CD8-positive, alpha-beta memory T cell (primary cell): ENCODE measurements at places on chromosomes 3 and 15.

- DNase-seq, result no peak
These were observed 117.7 kb upstream of the TP63 start for GRCh38 chr3:189513281-189514117.

- DNase-seq, result no peak
These were observed 19.9 kb upstream of the EBLN2 start for GRCh38 chr3:73041537-73041936.

DNA sequence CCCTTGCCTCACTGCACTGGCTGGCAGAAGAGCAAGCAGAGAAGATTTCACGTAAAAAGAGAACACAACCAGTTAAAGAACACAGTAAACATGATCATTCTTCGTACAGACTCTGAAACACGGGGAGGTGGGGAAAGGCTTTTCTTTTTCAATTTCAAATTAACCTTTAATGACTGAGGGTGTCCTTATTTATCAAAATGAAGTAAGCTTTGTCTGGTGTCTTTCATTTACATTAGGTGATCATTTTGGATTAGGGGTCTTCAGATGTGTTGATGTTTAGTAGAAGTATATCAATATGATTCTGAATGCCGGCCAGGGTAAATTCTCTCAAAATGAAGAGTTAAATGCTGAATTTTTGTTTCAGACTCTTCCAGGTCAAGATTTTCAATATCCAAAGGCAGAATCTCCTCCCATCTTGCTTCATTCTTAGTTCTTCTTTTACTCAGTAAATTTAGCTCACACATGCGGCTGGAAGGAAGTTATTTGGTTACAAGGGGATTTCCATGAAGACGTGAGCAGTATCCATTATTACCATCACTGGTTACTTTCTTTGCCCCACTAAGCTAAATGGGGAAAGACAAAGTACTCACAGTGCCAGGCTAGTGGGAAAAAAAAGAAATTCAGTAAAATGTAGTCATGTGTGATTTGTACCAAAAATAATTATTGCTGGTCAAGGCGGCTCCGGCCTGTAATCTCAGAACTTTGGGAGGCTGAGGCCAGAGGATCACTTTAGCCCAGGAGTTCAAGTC, 272.2 kb upstream of the NR2F2 start:
- no peak for DNase-seq

DNA sequence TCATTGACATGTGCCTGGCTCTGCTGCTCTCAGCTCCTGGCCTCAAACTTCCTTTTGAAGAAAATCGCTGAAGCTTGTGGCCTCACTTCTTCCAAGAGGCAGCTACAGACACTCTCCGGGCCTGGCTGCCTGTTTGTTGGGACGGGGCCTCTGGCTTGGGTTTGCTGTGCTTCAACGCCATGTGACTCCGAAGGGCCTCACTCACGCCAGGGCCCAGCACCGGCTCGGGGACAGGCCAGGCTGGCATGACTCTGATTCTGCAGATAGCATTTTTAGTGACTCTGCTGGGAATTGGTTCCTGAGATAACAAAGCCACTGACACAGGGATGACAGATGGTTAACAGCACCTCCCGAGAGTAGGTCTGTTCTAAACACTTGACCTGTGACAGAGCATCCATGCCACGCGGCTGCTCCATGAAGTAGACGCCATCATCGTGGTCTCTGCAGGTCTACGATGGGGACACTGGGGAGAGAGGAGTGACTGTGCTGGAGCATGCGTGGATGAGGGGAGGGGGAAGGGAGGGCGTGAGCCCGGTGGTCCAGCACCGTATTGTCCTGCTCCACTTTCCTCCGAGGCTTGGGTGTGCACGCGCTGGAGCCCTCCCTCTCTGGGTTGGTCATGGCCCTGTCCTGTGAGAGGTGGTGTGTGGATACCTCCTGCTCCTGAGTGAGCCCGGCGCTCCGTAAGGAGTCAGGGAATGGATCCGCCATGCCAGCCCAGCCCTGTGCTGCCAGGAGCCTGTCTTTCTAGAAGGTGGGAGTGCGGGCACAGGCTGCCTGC, 133.6 kb downstream of the TJP1 start:
- DNase-seq, result no peak

DNA sequence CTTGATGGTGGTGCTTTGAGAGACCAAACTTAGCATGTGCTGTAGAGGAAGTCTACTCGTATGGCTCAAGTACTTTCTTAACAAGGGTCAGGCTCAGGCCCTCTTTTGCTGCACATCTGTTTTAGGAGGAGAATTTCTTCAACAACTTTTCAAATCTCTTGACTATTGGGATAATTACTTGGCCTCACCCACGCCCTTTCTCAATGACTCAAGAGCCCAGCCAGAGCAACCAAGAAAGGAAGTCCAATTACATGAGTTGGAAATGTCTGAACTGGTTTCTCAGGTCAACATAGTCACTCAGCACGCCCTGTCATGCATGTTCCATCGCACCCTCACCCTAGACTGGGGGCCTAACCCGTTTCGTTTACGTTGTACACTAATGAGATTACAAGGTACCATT, 44.8 kb upstream of the UMPS start:
- no peak for DNase-seq

DNA sequence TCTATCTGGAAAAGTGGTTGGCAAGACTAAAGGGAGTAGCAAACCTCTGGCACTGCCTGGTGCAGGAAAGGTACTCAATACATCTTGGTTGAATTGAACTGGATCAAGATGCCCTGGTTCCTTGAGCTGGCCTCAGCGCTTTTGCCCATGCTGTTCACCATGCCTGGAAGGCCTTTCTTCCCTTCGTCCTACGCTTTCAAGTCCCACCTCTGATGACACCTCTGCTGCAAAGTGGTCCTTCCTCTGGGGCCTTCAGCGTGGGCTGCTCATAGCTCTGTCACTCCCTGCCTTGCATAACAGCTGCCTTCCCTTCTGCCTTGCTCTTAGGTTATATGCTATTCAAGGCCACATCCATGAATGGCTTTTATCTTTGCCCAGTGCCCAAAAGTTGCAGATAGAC, 23.0 kb downstream of the ITGA11 start:
- no peak for DNase-seq

DNA sequence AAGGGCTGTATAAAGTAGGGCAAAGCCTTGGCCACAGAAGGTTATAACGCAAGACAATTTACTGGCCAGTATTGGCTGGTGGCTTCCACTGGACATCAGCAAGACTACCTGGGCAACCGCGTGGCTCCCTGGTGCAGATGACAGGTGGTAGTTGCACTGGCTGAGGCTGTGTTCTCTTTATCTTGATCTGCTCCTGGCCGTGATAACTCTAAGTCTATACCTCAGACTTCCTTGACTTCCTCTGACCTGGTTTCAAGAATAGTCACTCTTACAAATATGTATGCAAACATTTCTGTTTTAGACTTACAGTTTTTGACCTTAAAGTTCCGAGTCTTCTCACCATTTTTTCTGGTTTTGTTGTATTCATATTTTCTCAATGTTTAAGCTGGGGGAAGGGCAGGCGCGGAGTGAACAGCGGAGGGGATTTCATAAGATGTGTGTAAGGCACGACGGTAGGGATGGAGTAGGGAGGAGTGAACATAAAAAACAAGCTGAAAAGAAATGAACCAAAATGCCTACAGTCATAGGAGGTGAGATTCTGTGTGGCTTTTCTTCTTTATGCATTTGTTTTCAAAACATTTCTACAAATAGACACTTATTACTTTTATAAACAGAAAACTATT, 15.2 kb upstream of the TMEM212 start:
- no peak for DNase-seq

- DNase-seq, result no peak
These were observed 674.1 kb downstream of the MECOM start for GRCh38 chr3:168989396-168989795.

DNA sequence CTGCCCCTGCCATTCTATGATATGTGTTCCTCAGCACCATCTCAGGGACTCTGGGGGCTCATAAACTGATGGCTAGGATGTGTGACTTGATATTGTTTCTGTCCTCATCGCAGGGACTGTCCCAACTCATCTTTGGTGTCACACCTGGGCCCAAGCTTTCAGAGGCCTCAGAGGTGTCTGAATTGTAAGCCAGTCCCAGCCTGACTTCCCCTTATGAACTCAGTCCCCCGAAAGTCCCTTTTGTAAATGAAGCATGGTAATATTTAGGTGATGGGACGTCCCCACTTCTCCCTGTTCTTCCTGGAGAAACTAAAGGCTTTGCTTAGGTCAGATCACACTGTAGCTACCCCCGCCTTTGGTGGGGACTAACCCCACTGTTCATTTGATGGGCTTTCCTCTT, 142.4 kb upstream of the TLE3 start:
- no peak for DNase-seq
